ENCODE measurements at places on chromosomes 4 and X.

DNA sequence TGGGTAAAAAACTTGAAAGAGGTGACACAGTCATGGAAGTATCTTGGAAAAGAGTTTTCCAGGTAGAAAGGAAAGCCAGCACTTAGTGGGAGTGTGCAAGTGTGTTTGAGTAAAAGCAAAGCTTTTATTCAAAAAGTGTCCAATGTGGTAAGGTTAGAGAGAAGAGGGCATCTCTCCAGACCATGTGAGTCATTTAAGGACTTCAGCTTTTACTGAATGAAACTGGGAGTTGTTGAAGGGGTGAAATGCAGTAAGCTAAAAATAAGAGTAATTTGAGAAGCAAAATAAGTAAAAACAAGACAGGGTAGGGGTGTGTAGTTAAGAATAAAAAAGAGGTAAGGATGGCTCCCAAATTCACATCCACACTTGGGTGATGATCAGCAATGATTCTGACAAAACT is 238.9 kb downstream of the SLC7A11 start:
- no peak for DNase-seq

- no peak for DNase-seq
These were observed 66.8 kb upstream of the ATXN3L start for GRCh38 chrX:13386636-13387035.

GRCh38 chrX:32137525-32137924 is 1065.7 kb upstream of the FTHL17 start:
- no peak for DNase-seq

- no peak for DNase-seq
These were observed 61.1 kb downstream of the FSTL5 start for GRCh38 chr4:162102713-162103112.

DNA sequence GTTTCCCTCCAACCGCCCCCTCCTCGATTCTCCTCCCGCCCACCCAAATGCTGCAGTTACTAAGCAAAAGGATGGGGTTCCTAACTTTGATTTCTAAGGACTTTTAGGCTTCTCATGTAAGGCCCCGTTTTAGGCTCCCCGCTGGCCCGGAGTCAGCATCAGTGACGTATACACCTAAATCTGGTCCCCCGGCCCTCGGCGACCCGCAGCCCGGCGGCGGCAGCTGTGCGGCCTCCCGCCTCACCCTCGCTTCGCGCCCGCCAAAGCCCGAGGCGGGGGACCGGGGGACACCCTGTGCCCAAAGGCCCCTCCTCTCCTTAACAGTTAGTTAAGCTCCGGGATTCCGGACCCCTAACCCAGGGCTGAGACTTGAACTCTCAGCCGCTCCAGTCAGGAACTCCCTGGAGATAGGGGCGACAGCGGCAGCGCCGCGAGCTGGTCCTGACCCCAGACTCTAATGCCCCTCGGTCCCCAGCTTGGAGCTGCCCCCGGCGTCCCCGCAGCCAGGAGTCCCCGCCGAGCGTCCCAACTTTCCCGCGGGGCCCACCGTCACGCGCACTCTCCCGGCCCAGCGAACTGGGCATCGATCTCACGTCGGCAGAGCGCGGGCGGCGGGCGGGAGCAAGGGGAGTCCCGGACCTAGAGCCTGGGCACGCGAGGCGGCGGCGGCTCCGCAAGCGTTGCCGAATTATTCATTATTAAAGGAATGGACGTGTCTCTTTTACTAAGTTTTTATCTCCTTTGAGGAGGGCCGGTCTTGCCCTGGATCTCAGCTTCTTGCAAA is 1.5 kb upstream of the NR3C2 start:
- peak; percentile 20 for DNase-seq
